Renal cortical epithelial cell (primary cell): ENCODE measurements at places on chromosomes 6 and 20. TPM values are rescaled to one million over a fixed set of nuclear protein-coding genes. Genes with fewer than 3 reads are reported as not detected.

GRCh38 chr6:34414999-34415858 is 10.6 kb downstream of the RPS10 start:
- DNase-seq: peak; percentile 77

GRCh38 chr6:95309545-95309944 is 267.8 kb upstream of the MANEA start:
- no peak for DNase-seq

DNA sequence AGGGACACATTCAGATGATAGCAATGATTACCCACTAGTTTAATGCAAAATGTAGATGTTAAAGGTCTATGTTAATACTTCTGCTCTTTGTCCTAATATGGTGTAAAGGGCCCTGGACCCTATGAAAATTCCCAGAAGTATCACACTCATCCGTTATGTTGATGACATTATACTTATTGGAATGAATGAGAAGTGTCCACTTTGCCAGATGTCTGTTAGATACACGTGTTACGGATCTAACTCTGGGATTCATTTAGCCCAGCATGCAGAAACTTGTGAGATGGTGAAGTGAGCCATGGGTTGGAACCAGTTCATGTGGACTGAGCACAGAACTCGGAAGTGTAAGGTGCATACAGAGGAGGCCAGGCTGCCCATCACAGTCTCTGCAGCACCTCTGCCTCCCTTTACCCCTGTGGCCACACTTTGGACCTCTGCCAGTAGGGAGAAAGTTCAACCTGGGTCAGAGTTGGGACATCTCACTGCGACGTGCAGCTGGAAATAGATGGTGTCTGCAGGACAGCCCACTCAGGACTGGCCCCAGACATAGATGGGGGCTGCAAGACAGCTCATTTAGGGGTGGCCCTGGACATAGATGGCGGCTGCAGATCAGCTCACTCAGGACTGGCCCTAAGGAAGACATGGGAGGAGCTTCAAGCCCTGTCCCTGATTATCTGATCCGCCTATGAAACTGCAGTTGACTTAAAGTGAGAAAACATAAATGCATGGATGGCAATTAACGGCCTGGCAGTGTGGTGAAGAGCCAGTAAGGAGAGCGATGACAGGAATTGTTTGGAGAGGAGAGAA is 71.2 kb upstream of the THBS2 start:
- DNase-seq: no peak

GRCh38 chr6:122717350-122717749 is 62.2 kb upstream of the FABP7 start:
- DNase-seq: no peak

GRCh38 chr6:2733324-2733723 is 17.4 kb downstream of the MYLK4 start:
- no peak for DNase-seq

DNA sequence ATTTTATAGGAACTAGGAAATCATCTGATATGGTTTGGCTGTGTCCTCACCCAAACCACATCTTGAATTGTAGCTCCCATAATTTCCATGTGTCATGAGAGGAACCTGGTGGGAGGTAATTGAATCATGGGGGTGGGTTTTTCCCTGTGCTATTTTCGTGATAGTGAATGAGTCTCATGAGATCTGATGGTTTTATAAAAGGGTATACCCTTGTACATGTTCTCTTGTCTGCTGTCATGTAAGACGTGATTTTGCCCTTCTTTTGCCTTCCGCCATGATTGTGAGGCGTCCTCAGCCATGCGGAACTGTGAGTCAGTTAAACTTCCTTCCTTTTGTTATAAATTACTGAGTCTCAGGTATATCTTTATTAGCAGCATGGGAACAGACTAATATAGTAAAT is 27.9 kb downstream of the EPM2A start:
- DNase-seq: no peak

GRCh38 chr6:143149771-143150170 is 89.1 kb downstream of the AIG1 start:
- DNase-seq: no peak

GRCh38 chr6:24064106-24064505 is 61.9 kb upstream of the NRSN1 start:
- peak; percentile 35 for DNase-seq

GRCh38 chr20:2282181-2282580 is 13.6 kb upstream of the TGM3 start:
- DNase-seq: no peak

DNA sequence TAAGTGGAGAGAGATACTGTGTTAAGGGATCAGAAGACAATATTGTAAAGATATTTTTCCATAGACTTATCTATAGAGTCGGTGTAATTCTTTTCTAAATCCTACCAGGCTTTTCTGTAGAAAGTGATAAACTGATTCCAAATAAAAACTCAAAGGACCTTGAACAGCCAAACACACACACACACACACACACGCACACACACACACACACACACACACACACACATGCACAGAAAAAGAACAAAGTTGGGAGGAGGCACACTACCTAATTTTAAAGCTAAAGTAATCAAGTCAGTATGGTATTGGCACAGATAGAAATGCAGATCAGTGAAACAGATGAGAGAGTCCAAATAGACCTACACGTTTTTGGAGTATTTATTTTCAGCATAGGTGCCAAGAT is 456.2 kb downstream of the CDC5L start:
- DNase-seq: no peak

DNA sequence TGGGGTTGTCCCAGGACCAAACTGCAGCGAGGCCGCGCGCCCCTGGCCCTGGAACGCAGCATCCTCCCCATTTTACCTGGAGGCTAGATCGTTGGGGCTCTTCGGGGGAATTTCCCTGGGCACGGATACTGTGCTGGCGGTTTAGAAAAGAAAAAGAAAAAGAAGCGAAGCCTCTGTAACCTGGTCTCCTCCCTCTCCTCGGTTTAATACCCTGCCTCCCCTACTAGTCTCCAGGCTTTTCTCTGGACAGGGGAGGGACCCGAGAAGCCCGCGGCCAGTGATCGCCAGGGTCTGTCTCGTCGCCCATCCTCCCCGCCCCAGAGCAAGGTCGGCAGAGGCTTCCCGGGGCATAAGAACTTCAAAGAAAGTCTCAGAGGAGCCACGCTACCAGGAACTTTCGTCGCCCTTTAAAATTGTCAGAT is 6.1 kb upstream of the LAMP5 start:
- DNase-seq: no peak

- DNase-seq: no peak
Measured at GRCh38 chr6:70967049-70967448, 10.2 kb upstream of the B3GAT2 start.

DNA sequence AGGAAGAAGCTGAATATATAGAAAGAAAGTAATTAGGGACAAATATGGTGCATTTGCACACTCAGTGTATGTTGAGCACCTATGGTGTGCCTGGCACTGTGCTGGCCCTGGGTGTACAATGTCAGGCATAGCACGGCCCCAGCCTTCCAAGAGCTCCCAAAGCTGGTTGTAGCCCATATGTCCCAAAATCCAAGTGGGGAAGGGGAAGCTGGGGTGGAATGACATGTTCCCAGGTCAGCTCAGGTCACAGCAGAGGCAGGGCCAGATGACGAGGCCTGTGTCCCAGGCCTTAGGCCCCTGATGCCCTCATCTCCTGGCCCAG is 170.0 kb downstream of the VEGFA start:
- DNase-seq: no peak

DNA sequence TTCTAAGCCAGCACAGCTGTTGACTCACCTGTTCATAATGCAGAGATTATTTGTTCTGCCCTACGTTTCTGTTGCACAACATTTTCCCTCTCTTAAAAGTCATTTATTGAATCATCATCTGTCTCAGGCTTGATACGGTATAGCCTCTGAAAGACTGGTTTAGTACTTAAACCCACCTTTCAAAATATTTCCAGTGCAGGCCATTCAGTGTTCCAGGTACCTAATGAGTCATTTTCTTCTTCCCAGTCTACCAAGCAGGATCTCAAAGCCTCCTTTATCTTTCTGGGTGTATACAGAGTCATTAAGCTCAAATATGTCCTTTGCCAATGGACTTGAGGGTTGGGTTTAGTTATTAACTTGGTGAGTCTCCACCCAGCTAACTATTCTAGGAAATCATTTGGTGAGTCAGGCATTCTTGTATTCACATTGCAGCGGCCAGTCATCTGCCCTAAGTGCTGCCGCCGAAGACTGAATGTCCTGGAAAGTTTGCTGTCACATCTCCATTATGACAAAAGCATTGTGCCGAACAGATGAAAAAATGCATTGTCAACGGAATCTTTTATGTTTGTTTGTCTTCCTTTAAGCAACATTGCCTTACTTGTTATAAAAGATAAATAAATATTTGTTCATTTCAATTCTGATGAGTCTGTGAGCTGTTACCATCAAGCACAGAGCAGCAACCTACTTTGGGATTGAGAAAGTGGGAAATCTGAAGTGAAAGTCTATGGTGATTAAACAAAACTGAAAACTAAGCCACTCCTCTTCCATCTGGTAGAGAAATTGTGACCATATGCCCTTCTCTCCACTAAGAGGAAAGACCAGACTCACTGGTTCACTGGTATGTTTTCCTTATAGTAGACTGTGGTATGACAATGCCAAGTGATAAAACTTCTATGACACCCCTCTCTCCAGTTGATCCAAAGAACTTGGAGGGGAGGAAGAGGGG is 14.3 kb upstream of the FAM135A start:
- peak; percentile 100 for DNase-seq

- DNase-seq: no peak
Measured at GRCh38 chr6:129369737-129370136, 340.2 kb downstream of the ARHGAP18 start.

DNA sequence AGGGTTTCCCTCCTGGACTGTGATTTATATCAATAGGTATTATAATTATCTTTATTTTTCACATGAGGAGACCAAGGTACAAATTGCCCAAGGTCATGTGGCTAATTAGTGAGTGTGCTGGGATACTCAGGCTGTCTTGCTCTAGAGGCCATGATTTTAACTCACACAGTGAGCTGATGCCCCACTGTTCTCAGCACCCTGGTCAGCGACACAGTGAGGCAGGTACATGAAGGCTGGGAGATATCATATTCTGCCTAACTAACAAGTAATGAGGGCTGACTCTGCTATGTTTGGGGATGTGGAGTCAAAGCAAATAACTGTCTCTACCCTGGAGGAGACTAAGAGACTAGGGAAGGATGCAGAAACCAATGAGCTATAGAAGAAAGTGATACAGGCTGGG is 501.1 kb downstream of the PTPRT start:
- no peak for DNase-seq

- DNase-seq: peak; percentile 69
Measured at GRCh38 chr6:116476002-116476678, 15.0 kb downstream of the CALHM6 start.

DNA sequence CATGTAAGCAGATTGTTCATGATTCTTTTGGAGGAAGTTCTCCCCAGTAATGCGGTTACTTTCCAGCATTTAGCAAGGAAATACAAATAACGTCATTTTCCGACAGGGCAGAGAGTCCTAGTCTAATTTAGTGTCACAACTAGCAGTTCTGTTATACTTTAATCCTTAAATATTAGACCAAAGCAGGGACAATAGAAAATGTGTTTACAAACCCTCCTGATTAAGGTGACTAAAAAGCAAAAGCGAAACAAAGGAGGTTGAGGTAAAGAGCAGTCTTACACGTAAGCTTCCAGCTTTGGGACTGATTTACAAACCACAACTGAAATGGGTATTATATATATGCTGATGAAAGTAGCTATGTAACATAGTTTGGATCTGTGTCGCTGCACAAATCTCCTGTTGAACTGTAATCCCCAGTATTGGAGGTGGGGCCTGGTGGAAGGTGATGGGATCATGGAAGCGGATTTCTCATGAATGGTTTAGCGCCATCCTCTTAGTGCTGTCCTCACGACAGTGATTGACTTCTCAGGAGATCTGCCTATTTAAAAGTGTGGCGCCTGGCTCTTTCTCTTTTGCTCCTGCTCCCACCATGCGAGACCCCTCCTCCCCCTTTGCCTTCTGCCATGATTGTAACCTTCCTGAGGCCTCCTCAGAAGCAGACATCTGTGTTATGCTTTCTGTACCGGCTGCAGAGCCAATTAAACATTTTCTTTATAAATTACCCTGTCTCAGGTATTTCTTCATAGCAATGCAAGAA is 81.9 kb downstream of the PLCB1 start:
- no peak for DNase-seq

- DNase-seq: no peak
Measured at GRCh38 chr6:138527411-138528088, 28.3 kb upstream of the NHSL1 start.

- no peak for DNase-seq
Measured at GRCh38 chr6:41877051-41877680, 18.0 kb downstream of the USP49 start.

- no peak for DNase-seq
Measured at GRCh38 chr6:35385457-35386202, 43.3 kb downstream of the PPARD start.

DNA sequence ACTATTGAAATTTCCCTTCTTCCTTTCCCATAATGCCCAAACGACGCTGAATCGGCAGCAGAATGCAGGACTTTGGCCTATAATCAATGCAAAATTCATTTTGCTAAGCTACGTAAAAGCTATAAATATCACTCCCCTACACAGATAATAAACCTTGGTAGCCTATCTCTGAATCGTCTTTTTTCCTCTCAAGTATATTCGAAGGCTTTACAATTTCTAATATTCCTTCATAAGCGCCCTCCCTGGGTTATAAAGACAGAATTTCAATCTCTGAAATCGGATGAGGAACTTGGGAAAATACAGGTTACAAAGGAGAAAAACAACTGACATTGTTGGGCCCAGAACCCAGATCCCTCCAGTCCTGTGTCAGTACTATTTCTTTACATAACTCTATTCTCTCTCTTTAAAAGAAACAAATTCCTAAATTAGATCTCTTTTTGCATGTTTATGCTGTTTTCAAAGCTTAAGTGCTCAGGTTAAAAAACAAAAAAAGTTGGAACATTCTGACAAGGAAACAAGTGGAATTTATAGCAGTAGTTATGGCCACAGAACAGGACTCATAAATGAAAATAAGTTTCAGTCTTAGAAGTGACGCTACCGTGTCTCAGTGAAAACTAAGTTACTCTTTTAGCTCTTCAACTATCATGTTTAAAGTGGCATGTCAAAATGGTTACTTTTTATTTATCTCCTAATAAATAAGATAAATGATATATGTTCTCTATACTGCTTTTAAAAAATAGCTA is 84.5 kb downstream of the SESN1 start:
- peak; percentile 15 for DNase-seq

GRCh38 chr6:7636151-7636550 is 46.2 kb downstream of the SNRNP48 start:
- DNase-seq: no peak

Gene KIAA0408
- total RNA-seq: 1.0 and 4.4 TPM in 2 replicates

Gene CYP39A1
- 0.69 and 5.2 TPM in 2 replicates for total RNA-seq

Gene SIRPD
- not detected in 2 replicates for total RNA-seq

Gene FAM229B
- total RNA-seq: 15.5 and 24.1 TPM in 2 replicates

Gene CST5
- not detected in 2 replicates for total RNA-seq

Gene KIF16B
- total RNA-seq: 9.6 and 18.6 TPM in 2 replicates

Gene SYTL3
- total RNA-seq: 10.3 and 19.3 TPM in 2 replicates

Gene IL17F
- not detected in 2 replicates for total RNA-seq

Gene SLC17A2
- 0.30 TPM in 1 of 2 replicates, not detected in the other for total RNA-seq

Gene OPRM1
- not detected in 2 replicates for total RNA-seq

Gene LAMA4
- total RNA-seq: 8.2 and 54.0 TPM in 2 replicates

Gene CST4
- total RNA-seq: not detected in 2 replicates

Gene TGM3
- total RNA-seq: not detected in 2 replicates

Gene PLCB4
- total RNA-seq: 159 and 549 TPM in 2 replicates

Gene IRF4
- not detected in 2 replicates for total RNA-seq

Gene LINC00237
- not detected in 2 replicates for total RNA-seq
